Activated CD8-positive, alpha-beta memory T cell treated with anti-CD3 and anti-CD28 coated beads for 24 hours (primary cell): ENCODE measurements at places on chromosomes 6 and 20.

- DNase-seq, result no peak
Observed at GRCh38 chr6:141117874-141118273, 1014.9 kb upstream of the GJE1 start.

DNA sequence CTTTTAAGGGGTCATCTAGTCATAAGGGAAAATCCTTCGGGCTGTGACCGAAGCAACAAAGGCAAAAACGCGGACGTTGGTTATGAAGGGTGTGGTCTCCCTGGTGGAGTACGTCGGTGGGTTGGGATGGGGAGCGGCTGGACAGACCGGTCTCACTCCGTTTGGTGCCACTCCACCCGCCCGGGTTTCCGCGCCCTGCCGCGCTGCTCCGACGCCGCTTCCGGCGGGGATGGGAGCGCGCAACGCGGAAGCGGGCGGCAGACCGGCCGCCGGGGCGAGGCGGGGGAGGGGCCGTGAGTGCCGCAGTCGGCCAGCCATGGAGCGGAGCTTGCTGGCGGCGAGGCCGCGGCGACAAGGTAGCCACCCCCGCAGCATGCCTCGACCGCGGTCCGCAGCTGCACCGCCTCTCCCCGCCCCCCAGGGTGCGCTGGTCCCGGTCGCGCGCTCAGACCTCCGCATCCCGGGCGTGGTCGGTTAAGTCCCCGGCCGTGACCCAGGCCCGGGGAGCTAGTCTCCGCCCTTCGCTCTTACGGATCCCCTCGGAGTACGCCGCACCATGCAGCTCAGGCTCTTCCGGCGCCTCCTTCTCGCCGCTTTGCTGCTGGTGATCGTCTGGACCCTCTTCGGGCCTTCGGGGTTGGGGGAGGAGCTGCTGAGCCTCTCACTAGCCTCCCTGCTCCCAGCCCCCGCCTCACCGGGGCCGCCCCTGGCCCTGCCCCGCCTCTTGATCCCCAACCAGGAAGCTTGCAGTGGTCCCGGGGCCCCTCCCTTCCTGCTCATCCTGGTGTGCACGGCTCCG lies at the start of gene B3GALT4:
TSS of gene B3GALT4 (plus strand) at position 260 of the 799 bp plus-strand sequence. CDS start at position 557, 297 bp downstream.
- peak; percentile 91 for DNase-seq

DNA sequence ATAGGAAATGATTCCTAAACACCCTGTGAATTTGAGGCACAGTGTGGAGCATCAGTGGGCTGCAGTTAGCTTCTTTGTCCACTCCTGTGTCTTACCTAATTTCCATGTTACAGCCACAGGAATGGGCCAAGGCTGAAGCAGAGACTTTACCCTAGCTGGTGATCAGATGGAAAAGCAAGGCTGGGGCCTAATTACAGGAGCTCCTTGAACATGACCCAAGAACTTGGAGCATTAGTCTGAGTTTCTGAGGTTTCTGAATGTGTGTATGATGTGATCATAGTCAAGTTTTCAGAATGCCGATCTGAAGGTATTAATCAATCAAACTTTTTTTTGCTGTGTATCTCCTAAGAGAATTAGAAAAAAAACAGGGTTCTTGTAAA lies 18.0 kb downstream of the HECA start:
- no peak for DNase-seq

- DNase-seq, result no peak
Observed at GRCh38 chr6:89237158-89237557, 20.0 kb upstream of the GABRR1 start.

DNA sequence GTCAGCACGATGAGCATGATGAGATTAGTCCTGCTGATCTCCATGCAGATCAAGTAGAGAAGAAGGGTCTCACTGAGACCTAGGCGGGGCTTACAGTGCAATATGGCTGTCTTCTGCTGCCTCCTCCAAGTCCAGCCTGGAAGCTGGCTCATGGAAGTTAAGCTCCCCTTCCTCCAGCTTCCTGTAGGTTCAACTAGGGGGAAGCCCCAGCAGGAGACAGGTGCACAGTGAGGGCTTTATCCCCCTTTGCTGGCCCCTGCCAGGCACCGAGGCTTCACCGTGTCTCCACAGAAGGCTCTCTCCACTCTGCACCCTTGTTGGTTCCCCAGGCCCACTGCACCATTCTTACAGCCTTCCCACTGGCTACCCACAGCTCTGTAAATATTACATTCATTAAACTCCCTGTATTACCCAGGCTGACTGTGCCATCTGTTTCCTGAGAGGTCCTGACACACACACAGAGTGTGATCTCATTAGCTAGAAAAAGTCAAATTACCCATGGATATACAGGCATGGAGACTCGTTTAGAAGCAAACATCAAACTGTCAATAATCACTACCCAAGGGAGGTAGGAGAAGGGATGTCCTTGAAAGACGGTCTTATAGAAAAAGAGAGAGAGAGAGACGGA lies 90.4 kb downstream of the SLC2A10 start:
- DNase-seq, result no peak

- DNase-seq, result no peak
Observed at GRCh38 chr6:150334790-150335783, 33.7 kb upstream of the IYD start.

DNA sequence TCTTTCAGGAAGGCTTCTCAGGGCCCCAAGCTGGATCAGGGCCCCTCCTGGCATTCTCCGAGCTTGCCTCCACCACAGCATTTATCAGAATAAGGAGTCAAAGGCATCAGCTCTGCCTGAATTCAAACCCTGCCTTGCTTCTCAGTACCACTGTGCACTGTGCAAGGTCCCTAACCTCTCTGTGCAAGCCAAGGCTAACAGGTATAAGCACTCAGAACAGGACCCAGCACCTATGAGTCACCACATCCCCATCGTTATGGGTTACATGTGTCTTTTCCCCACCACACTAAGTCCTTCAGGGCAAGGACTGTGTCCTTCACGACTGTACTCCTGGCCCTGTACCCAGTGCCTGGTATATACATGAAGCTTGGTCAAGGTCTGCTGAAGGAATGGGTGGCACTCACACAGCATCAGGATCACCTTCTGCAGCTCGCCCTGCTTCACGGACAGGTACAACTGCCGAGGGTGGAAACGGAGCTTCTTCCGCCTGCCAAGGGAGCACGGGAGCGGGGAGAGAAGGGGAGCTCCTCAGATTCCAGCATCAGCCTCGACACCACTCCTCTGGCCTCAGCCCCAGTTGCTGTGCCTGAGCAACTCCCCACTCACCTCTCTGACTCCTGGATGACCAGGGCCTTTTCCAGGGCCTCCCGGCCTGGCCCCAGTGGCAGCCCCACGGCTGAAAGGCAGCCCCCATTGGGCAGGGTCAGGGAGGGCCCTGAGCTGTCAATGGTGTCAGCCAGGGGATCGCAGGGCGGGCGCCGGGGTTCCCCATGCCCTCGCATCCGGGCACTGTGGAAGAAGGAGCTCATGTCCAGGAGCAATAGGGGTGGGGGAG lies 8.6 kb upstream of the SLC44A4 start:
- no peak for DNase-seq

DNA sequence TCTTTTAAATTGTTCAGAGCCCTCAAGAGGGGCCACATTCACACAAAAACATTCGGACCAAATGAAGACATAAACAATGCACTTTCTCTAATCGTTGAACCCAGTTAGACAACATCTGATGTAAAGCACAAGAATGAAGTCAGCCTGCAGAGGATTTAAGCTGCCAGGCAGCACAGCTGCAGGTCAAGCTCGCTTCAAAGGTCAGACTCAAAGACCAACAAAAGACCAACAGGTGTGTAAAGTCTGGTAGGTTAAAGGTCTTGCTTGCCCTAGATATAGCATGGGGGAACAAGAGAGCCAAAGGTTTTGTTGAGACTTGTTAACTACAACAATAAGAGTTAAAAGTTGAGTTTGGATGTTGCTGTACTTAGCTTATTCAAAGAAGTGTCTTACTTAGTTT lies 26.7 kb upstream of the MYLIP start:
- no peak for DNase-seq

DNA sequence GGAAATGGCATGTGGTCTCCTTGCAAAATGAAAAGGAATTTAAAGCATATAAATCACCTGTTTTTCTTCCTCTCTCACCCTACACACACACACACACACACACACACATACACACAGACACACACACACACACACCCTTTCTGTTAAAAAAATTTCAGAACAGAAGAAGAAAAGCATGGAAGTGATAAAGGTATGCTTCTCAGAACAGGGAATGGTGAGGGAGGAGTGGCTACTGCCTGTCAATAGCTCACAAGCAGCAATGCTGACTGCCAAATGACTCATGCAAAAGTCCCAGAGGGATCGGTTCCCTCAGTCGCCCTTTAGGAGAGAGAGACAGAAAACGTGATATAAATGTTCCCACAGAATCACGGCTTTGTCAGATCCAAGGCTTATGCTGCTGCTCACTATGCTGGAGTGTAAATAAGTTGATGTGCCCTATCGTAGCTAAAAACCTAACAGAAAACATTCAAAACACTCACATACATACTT lies 102.6 kb downstream of the IBTK start:
- DNase-seq, result no peak

GRCh38 chr20:13694420-13695150 lies 55.9 kb upstream of the TASP1 start:
- DNase-seq, result no peak

- no peak for DNase-seq
Observed at GRCh38 chr6:89694428-89694827, 55.9 kb upstream of the LYRM2 start.

GRCh38 chr6:41531591-41532582 lies 14.3 kb upstream of the FOXP4 start:
- DNase-seq, result peak; percentile 91

DNA sequence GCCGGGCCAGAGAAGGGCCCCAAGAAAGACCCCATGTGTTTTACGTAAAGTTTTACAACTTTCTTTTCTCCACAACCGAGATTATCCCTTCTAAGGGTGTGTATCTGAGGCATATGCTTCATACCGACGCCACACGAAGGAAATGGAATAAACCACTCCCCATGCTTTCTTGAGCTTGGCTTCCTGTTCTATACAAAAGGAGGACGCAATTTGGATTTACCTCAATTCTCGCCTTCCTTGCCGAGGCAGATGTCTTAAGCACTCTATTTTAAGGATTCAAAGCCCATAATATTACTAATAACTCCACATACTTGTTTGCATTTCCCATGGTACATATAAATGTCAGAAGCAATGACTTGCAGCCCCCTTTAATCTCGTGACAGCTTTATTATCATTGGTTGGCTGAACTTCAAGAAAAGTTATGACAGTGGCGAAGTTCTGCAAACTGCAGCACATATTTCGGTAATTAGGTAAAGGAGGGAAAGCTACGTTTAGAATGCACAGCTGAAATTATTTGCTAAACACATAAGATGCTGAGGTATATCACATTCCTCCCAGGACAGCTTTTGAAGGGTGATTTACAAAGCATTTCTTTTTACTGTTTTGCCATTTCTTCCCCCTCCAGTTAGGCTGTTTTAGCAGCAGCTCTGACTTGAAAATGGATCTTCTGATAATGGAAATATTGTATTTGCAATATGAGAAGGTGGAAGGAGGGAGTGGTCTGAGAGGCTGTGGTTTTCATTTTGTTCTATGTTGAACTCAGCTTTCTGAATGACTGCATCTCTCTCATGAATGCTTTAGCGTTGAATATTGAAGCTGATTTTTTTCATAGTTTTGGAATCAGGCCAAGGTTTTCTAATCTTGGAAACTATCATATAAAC lies 330.5 kb downstream of the EPHA7 start:
- no peak for DNase-seq

- peak; percentile 61 for DNase-seq
Observed at GRCh38 chr20:37651932-37652331, 41.9 kb upstream of the CTNNBL1 start.

GRCh38 chr6:20678831-20679352 lies 144.6 kb downstream of the CDKAL1 start:
- no peak for DNase-seq

GRCh38 chr6:24584382-24584720 lies 61.6 kb downstream of the KIAA0319 start:
- DNase-seq, result no peak

- peak; percentile 74 for DNase-seq
Observed at GRCh38 chr6:42404484-42404883, 47.2 kb downstream of the TRERF1 start.

DNA sequence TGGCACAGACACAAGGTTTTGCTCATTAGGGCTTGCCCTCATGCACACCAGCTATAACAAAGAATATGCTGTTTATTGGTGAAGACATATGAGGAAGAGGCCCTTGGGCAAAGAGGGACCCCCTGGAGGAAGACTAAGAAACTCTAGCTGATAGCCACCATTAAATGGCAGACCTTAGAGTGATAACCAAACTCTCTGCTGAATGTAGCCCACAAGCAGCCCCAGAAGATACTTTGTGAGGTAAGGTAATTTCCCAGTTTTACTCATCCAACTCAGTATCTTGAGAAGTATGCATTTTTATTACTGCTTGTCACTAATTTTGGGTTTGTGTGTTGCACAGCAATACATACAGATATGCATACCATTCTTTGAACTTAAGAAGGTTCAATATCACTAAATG lies 563.3 kb downstream of the DOK5 start:
- no peak for DNase-seq

DNA sequence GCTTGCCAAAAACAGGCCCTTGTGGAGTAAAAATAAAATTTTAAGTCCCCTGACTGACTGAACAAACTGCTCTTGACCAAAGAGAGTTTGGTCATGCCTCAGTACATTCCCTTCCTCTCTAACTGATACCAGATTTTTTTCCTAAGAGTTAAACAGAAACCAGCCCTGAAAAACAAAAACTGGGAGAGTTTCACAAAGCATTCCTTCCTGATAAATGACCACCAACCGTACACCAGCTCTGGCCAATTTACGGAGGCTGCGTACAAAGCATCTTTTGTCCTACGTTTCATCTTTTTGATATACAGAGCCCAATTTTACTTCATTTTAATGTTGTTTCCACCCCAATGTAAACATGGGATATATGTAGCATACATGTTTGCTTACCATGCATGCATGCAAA lies 477.4 kb upstream of the HTR1E start:
- no peak for DNase-seq

DNA sequence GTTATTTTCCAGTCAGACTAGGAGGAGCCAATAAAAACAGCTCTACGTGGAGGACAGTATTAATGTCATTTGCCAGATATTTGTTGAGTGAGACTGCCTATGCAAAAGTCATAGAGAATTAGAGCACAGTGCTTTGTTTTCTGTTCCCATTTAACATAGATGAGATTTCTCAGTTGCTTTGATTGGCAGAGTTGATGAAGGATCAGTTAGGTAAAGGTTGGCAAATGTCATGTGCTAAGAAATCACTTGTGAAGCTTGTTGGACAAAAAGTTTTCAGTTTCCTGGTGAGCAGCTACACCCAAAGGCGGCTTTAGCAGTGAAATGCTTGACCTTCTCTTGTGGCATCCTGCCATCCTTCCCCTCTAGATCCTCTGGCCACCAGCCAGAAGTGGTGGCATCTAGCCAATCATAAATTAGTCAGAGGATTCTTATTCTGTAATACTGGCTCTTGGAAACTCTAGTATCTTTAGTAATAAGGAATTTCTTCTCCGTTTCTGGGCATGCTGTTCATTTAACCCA lies 37.0 kb downstream of the BCKDHB start:
- no peak for DNase-seq

- no peak for DNase-seq
Observed at GRCh38 chr6:115131709-115132490, 789.1 kb upstream of the HS3ST5 start.
